ENCODE measurements at places on chromosomes 2 and 18. TPM values are rescaled to one million over a fixed set of nuclear protein-coding genes. Genes with fewer than 3 reads are reported as not detected.

- DNase-seq, result no peak
- no peak overlapping the region for H3K27ac ChIP-seq
- no peaks in the 10 kb centered on the region for H3K36me3 ChIP-seq
- H3K4me3 ChIP-seq, result no peak overlapping the region
- no peaks in the 10 kb centered on the region for H3K4me1 ChIP-seq
- no peaks in the 10 kb centered on the region for H3K27me3 ChIP-seq
Measured at GRCh38 chr2:214484239-214484638, 73.4 kb downstream of the VWC2L start.

DNA sequence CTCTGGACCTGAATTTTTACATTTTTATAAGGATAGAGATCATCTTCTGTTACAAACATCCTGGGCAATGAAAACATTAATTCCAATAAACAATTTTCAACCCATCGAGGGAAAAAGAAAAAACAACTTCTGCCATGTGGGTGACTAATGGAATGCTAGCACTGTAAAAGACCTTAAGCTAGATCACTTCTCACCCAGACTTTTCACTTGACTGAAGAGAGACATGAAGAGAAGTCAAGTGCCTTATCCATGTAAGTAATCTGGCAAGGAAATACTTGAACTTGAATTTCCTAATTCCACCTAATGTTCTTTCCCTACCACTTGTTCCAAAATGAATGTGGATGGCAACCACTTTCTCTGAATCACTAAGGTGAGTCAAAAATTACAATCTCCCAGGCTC lies 98.3 kb upstream of the ACVR1C start:
- no peaks in the 10 kb centered on the region for H3K27me3 ChIP-seq
- H3K4me3 ChIP-seq, result no peak overlapping the region
- H3K27ac ChIP-seq, result no peak overlapping the region
- H3K36me3 ChIP-seq, result no peaks in the 10 kb centered on the region

DNA sequence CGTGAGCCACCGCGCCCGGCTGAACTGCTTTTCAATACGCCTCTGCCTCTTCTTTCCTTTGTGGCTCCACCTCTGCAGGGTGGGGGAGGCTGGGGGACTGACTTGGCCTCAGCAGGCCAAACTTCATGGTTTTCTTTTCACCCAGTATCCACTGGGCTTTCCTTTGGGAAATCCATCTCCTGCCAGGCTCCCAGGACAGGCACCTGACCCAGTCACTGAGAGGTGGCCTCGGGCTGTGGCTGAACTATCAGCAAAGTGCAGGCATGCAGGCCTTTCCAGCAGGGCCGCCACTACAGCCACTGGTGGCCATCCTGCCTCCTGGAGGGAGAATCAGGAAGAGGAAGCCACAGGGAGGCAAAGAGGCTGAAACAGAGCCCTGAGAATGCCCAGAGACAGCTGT lies 33.4 kb upstream of the SEMA4C start:
- peak; percentile 40 for DNase-seq
- no peaks in the 10 kb centered on the region for H3K27me3 ChIP-seq
- no peaks in the 10 kb centered on the region for H3K36me3 ChIP-seq
- peak overlapping the region; percentile 54 for H3K27ac ChIP-seq
- no peak overlapping the region for H3K4me3 ChIP-seq
- H3K4me1 ChIP-seq, result peaks cover 8% of the 10 kb centered on the region

GRCh38 chr2:222754324-222754930 lies 83.0 kb downstream of the MOGAT1 start:
- H3K27ac ChIP-seq, result no peak overlapping the region
- DNase-seq, result no peak

The MARCO gene
- total RNA-seq, result 0.31 TPM

The BBS5 gene
- 5.0 TPM for total RNA-seq

- H3K27me3 ChIP-seq, result no peaks in the 10 kb centered on the region
- H3K36me3 ChIP-seq, result no peaks in the 10 kb centered on the region
- no peak overlapping the region for H3K4me3 ChIP-seq
- DNase-seq, result no peak
- H3K4me1 ChIP-seq, result no peaks in the 10 kb centered on the region
Measured at GRCh38 chr18:37639846-37640245, 74.2 kb upstream of the CELF4 start.

The MOCOS gene
- 12.4 TPM for total RNA-seq

DNA sequence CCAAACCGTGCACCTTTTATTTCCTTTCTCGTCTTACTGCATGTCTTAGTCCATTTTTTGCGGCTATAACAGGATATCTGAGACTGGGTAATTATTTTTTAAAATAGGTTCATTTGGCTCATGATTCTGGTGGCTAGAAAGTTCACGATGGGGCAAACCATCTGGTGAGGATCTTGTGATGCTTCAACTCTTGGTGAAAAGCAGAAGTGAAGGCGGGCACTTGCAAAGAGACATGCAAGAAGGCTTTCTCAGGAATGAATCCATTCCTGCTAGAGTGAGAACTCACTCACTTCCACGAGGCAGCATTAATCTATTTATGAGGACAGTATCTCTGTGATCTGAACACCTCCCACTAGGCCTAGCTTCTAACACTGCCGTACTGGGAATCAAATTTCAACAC lies 327.1 kb upstream of the RBMS1 start:
- no peak for DNase-seq
- H3K36me3 ChIP-seq, result no peaks in the 10 kb centered on the region
- H3K27me3 ChIP-seq, result no peaks in the 10 kb centered on the region
- no peak overlapping the region for H3K4me3 ChIP-seq

Measured in K562 (cell line).